Hindlimb muscle (tissue), 1 donor: ENCODE measurements at places on chromosomes 1 and 21. TPM values are rescaled to one million over a fixed set of nuclear protein-coding genes. Genes with fewer than 3 reads are reported as not detected.

GRCh38 chr1:115879977-115880376 is 39.1 kb upstream of the NHLH2 start:
- no peak for DNase-seq

- DNase-seq: no peak
Measured at GRCh38 chr1:192589813-192590212, 14.2 kb downstream of the RGS1 start.

DNA sequence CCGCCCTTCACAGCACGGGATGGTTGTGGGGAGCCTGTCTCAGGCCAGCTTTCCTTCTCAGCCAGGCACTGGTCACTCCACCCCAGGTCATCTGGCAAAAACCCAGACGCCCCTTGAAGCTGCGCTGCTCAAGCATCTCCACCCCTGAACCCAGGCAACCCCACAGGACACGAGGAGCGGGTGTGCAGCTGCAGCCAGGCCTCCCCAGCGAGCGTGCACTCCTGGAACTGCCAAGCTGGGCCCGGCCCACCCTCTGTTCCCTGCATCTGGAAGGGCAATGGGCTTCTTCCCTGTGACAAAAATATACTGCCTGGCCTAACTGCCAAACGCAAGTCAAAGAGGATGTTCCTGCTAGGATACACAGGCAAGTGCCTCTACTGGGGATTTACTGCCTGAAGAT is 39.7 kb downstream of the SLC66A1 start:
- DNase-seq: no peak

DNA sequence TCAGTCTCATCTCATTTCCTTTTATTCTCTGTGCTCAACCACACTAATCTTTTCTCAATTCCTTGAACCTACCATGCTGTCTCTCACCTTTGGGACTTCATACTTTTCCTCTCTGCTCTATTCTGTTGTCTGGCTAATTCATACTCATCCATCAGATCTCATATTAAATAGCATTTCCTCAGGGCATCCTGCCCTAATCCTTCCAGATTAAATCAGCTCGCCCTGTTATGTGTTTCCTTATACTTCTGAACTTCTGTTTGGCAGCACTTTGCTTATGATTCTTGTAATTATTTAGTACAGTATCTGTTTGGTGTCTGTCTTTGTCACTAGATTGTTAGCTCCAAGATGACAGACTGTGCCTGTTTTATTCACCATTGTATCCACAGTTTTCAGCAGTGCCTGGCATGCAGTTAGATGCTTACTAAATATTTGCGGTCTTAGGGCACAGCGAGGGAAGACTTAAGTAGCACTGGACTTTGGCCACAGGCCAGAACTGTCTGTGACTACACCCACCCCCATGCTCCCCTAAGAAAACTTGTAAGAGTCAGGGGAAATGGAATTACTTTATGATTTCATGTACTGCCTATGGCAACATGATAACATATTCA is 9.9 kb upstream of the CAP1 start:
- no peak for DNase-seq

The HEATR1 gene
- polyA plus RNA-seq: 19.9 TPM

The ARMH1 gene
- polyA plus RNA-seq: 2.2 TPM
